ENCODE measurements at places on chromosomes 3 and 15. TPM values are rescaled to one million over a fixed set of nuclear protein-coding genes. Genes with fewer than 3 reads are reported as not detected.

DNA sequence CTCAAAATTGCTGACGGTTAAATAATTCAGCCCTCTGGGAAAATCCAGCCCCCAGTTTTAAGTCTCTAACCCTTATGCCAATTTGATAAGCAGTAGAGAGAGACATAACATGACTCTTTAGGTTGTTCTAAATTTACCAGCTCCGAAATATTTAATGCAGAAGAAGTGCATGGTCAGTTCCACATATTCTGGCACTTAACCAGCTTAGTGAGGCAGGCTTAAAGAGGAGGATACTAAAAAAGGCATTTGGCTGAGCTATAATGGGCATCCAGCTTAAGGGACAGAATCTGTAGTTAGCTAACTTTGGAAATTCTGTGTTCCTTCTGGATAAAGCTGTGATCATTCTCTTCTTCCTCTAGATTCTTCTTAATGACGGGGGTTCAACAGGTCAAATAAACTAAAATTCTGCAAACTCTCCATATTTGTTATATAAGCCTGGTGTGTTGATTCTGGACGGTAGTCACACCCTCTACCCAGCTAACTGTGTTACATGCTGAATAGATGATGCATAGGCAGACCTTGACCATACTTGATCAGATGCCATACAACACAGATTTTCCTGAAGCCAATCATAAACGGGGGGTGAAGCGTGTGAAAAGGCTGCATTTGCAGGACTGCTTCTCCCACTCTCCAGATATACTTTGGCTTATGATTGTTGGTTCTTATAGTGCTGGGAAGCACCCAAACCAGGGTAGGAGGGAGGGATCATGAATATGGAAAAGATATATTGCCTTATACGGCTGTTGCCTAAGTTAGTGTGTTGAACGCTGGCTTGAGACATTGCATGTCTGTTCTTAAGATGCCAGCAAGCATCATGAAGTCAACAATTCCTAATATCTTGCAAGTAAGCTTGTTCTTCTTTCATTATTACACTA, 118.4 kb downstream of the FGF12 start:
- no peak for DNase-seq
- no peaks in the 10 kb centered on the region for H3K4me1 ChIP-seq
- H3K4me3 ChIP-seq, result no peak overlapping the region
- H3K27me3 ChIP-seq, result no peaks in the 10 kb centered on the region

- no peaks in the 10 kb centered on the region for H3K27me3 ChIP-seq
- H3K27ac ChIP-seq, result peak overlapping the region; percentile 91
- H3K36me3 ChIP-seq, result no peaks in the 10 kb centered on the region
- DNase-seq, result peak; percentile 70
- peak overlapping the region; percentile 59 for H3K4me3 ChIP-seq
These were observed 520 bp downstream of the TMEM42 start for GRCh38 chr3:44862226-44862637.

GRCh38 chr3:17747174-17747889, 4.9 kb upstream of the TBC1D5 start:
- no peak overlapping the region for H3K4me3 ChIP-seq
- no peaks in the 10 kb centered on the region for H3K27me3 ChIP-seq
- DNase-seq, result no peak
- H3K4me1 ChIP-seq, result peaks cover 16% of the 10 kb centered on the region
- H3K36me3 ChIP-seq, result no peaks in the 10 kb centered on the region
- peak overlapping the region; percentile 8 for H3K27ac ChIP-seq

DNA sequence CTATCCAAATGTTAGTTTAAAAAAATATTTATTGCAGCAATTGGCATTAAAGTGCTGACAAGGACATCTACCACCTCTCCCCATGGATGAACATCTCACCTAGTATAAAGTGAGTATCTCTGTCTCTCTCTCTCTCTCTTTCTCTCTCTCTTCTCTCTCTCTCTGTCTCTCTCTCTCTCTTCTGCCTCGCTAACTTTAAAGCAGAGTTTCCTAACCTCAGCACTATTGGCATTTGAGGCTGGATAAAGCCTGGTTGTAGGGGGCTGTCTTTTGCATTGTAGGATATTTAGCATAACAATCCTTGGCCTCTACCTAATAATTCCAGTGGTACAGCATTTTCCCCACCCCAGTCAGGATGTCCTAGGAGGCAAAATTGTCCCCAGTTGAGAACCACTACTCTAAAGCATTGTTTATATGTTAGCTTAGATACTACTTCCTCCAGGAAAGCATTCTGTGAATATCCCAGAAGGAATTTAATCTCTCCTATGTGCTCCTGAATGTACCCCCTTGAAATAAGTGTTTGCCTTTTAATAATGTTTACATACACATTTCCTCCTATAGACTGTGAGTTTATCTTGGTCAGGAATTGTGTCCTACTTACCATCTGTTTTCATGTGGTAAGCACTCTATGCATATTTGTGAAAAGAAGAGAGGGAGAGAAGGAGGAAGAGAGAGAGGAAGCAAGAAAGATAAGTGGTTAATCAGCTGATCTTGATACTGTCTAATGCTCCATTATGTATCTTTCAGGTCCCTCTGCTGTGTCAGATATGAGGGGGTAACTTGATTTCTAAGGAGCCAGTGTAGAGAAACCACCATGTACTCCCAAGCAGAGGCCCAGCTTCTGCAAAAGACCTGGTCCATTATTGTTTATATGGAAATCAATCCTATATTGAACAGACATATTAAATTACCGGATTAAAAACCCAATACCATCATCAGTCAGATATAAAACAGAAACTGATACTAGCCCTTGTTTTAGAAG, 346.6 kb downstream of the RBMS3 start:
- no peak overlapping the region for H3K27ac ChIP-seq
- no peak overlapping the region for H3K4me3 ChIP-seq
- H3K4me1 ChIP-seq, result no peaks in the 10 kb centered on the region
- no peaks in the 10 kb centered on the region for H3K27me3 ChIP-seq
- H3K36me3 ChIP-seq, result no peaks in the 10 kb centered on the region
- no peak for DNase-seq

- peak overlapping the region; percentile 2 for H3K27ac ChIP-seq
- no peak overlapping the region for H3K4me3 ChIP-seq
- peaks cover 3% of the 10 kb centered on the region for H3K4me1 ChIP-seq
These were observed 131.6 kb downstream of the AQP9 start for GRCh38 chr15:58269455-58270414.

GRCh38 chr3:155785662-155786295, 20.3 kb downstream of the C3orf33 start:
- H3K4me3 ChIP-seq, result no peak overlapping the region
- no peaks in the 10 kb centered on the region for H3K4me1 ChIP-seq
- no peaks in the 10 kb centered on the region for H3K27me3 ChIP-seq
- DNase-seq, result no peak

GRCh38 chr15:45338417-45338816, 39.9 kb downstream of the GATM start:
- DNase-seq, result peak; percentile 39
- no peaks in the 10 kb centered on the region for H3K27me3 ChIP-seq
- H3K4me3 ChIP-seq, result no peak overlapping the region
- no peaks in the 10 kb centered on the region for H3K36me3 ChIP-seq
- peaks cover 2% of the 10 kb centered on the region for H3K4me1 ChIP-seq

DNA sequence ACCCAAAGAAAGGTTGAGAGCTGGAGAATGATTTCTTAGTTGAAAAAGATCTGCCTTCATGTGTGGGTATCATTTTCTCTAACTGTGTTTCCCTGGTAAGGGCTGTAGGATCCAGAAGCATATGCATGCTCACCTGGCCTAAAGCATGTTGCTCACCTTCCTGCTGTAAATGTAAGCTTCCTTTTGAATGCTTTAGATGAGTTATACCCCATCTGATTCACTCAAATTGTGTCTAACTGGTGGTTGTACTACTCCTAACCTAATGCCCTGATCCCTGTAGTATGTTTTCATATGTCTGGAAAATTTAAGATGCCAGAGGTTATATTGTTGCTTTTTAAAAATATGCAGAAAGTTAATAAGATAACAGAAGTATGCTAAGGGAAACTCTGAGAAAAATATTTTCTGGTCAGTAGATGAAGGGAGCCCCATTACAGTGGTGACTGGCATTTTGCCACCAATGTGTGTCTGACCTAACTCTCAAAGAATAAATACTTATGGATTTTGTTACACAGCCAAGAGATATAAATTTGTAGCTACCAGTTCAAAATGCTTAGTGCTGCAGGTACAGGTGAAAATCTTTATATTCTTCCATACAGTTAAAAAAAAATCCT, 7.7 kb downstream of the FILIP1L start:
- H3K27me3 ChIP-seq, result no peaks in the 10 kb centered on the region
- H3K27ac ChIP-seq, result no peak overlapping the region
- no peak for DNase-seq

DNA sequence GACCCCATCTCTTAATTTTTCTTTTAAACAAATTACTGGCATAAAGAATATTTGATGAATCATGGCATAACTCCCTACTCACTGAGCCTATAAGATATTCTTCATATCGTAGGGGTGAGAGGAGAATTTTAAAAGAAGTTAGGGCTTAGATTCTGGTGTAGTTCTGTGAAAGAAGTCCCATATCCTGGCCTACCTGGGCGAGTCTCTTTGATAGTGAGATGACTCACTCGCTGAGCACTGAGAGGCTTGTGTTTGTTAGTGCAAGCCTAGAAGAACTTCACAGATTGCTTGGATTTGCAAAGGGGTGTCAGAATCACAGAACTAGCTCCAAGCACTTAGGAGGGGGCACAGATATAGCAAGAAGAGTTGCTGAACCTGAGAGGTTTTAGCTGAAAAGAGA, 133.8 kb upstream of the TMC3 start:
- H3K36me3 ChIP-seq, result no peaks in the 10 kb centered on the region
- H3K27ac ChIP-seq, result no peak overlapping the region
- no peaks in the 10 kb centered on the region for H3K27me3 ChIP-seq
- no peak overlapping the region for H3K4me3 ChIP-seq

DNA sequence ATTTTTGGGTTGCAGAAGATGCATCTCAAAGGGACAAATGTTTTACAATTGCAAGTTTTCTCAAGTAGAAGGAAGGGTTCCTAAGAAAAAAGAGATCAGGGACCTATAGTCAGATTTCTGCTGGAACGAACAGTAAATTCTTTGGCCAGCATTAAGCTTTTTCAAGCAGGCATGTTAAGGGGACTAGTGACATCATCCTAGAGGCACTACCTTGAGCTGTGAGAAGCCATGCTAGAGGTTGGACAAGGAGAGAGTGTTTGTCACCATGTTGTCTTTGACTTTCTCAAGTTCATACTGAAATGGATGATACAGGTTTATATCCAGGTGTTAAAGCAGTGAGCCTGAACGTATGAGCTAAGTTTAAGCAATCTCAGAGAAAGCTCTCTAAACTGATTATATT, 85.2 kb upstream of the WDR72 start:
- no peak overlapping the region for H3K27ac ChIP-seq
- H3K36me3 ChIP-seq, result no peaks in the 10 kb centered on the region
- DNase-seq, result no peak
- no peaks in the 10 kb centered on the region for H3K4me1 ChIP-seq

GRCh38 chr15:41881920-41882688, 11.7 kb downstream of the SPTBN5 start:
- no peak for DNase-seq
- peaks cover 3% of the 10 kb centered on the region for H3K4me1 ChIP-seq
- peaks cover 2% of the 10 kb centered on the region for H3K36me3 ChIP-seq

GRCh38 chr3:30142946-30143345, 463.5 kb upstream of the TGFBR2 start:
- DNase-seq, result no peak
- no peak overlapping the region for H3K27ac ChIP-seq
- H3K4me1 ChIP-seq, result no peaks in the 10 kb centered on the region
- no peaks in the 10 kb centered on the region for H3K27me3 ChIP-seq
- no peaks in the 10 kb centered on the region for H3K36me3 ChIP-seq

DNA sequence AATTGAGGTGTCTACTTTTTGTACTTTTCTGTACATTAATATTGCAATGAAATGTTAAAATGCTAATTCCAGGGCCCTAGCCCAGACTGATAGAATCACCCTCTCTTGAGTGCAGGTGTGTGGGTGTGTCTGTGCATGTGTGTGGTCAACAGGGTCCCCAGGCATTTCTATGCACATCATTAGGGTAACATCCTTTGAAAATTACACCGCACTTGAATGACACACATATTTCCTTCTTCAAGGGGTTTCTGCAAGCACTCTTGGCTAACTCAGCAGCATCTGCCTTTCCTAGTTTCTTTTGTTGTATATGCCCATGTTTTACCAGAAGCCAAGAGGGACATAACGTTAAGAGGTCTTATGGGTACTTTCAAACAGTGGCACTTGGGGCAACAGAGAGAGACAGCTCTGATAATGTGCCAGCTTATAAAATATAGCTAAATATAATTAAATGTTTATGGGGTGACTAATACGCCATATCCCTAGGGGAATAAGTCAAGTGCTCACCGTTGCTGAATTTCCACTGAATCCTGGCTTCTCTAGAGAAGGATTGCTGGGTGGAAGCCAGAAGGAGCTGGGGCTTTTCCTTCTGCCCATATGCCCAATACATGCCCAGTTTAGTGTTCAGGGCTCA, 54.5 kb upstream of the LRIG1 start:
- DNase-seq, result no peak
- no peaks in the 10 kb centered on the region for H3K4me1 ChIP-seq
- no peaks in the 10 kb centered on the region for H3K36me3 ChIP-seq
- no peaks in the 10 kb centered on the region for H3K27me3 ChIP-seq

GRCh38 chr3:79170021-79170420, 597.8 kb downstream of the ROBO1 start:
- no peak overlapping the region for H3K27ac ChIP-seq
- no peak for DNase-seq
- H3K27me3 ChIP-seq, result no peaks in the 10 kb centered on the region
- no peaks in the 10 kb centered on the region for H3K36me3 ChIP-seq
- no peaks in the 10 kb centered on the region for H3K4me1 ChIP-seq

DNA sequence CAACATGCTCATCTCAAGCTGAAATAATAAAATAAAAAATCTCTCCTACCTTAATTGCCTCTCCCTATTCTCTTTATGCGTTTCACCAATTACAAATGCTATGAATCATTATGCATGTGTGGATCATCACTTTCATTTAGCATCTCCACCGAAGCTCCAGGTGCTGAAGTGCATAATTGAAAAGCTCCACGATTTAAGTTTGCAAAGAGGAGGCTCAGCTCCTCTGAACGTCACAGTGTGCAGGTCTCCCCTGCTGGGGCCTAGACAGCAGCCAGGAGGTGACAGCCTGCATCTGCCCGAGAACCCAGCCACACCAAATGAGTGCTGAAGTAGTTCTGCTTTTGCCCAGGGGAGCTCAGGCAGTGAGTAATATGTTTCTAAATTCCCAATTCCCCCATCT, 60.5 kb upstream of the GLCE start:
- no peaks in the 10 kb centered on the region for H3K27me3 ChIP-seq
- no peak for DNase-seq
- H3K36me3 ChIP-seq, result no peaks in the 10 kb centered on the region
- no peaks in the 10 kb centered on the region for H3K4me1 ChIP-seq
- H3K27ac ChIP-seq, result no peak overlapping the region

- H3K4me3 ChIP-seq, result no peak overlapping the region
- H3K4me1 ChIP-seq, result peaks cover 2% of the 10 kb centered on the region
- H3K36me3 ChIP-seq, result no peaks in the 10 kb centered on the region
These were observed 162.5 kb downstream of the TPRG1 start for GRCh38 chr3:189334064-189334920.

- no peak overlapping the region for H3K4me3 ChIP-seq
- H3K27ac ChIP-seq, result no peak overlapping the region
- DNase-seq, result no peak
- H3K4me1 ChIP-seq, result no peaks in the 10 kb centered on the region
These were observed 188.8 kb downstream of the ZNF385D start for GRCh38 chr3:21562243-21562642.

Gene GOLGA6D
- polyA plus RNA-seq, result not detected

Gene SRP14
- polyA plus RNA-seq, result 282 TPM

Gene ACP3
- polyA plus RNA-seq, result 1.6 TPM

Gene WNT7A
- polyA plus RNA-seq, result not detected

Gene ABCF3
- 43.7 TPM for polyA plus RNA-seq
